ENCODE measurements at places on chromosomes 16 and 17. TPM values are rescaled to one million over a fixed set of nuclear protein-coding genes. Genes with fewer than 3 reads are reported as not detected.

ZNF232 gene
- 30.2 TPM for total RNA-seq

TERB1 gene
- total RNA-seq, result not detected

SMYD4 gene
- 36.8 TPM for total RNA-seq

DHRS7C gene
- not detected for total RNA-seq

MEFV gene
- not detected for total RNA-seq

KRTAP9-2 gene
- total RNA-seq, result not detected

TBX21 gene
- total RNA-seq, result not detected

CLEC18B gene
- total RNA-seq, result not detected

KCNG4 gene
- total RNA-seq, result not detected

NPIPB6 gene
- 3.4 TPM for total RNA-seq

OR3A2 gene
- not detected for total RNA-seq

CDC42EP4 gene
- 38.5 TPM for total RNA-seq

RPL19 gene
- total RNA-seq, result 1,782 TPM

SCARF1 gene
- total RNA-seq, result 0.68 TPM

Measured in endodermal cell (in vitro differentiated cells).